NCI-H1092 treated with DMSO at 0.1 percent for 48 hours (cell line): ENCODE measurements at places on chromosomes 7 and 10.

DNA sequence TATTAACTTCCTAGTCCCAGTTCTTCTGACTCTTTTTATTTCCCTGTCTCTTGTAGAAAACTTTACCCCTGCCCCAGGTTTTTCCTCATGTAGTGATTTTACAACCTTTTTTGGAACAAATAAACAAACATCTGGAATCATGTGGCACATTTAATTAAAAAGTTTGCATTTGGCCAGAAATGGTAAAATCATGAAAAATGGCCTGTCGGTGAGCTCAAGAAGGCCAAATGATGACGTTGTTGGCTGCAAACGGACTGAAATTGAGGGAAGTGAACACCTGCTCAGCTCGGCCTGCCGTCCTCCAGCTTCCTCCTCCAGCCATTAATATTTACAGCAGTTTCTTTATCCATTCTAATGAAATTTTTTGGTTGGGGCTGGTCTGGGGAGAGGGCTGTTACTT lies 902.8 kb downstream of the LRMDA start:
- DNase-seq = no peak

GRCh38 chr10:61549861-61550260 lies 96.7 kb upstream of the TMEM26 start:
- DNase-seq = no peak

- no peak for DNase-seq
These were observed 162.5 kb downstream of the REEP3 start for GRCh38 chr10:63683686-63684085.

DNA sequence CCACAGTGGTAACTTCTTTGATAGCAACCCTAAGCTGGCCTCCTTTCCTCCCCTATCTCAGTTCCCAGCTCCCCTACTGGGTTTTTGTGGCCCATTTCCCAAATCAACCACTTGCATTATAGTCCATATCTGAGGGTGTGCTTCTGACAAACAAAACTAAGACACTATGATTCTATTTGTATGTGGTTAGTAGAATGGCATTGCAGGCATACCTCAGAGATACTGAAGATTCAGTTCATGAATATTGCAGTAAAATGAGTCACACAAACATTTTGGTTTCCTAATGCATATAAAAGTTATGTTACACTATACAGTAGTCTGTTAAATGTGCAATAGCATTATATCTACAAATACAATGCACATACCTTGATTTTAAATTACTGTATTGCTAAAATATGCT lies 15.4 kb upstream of the TMEM243 start:
- no peak for DNase-seq
